Neural crest cell (in vitro differentiated cells): ENCODE measurements at places on chromosomes 16 and 17. TPM values are rescaled to one million over a fixed set of nuclear protein-coding genes. Genes with fewer than 3 reads are reported as not detected.

ZG16B gene
- total RNA-seq: not detected in 2 replicates

IKZF3 gene
- not detected in 2 replicates for total RNA-seq

C16orf92 gene
- not detected in 2 replicates for total RNA-seq

MAF gene
- total RNA-seq: 4.1 TPM in 2 replicates

TLCD2 gene
- 1.1 TPM in 2 replicates for total RNA-seq

TRPV3 gene
- total RNA-seq: 2.1 and 2.3 TPM in 2 replicates

KRT39 gene
- not detected in 2 replicates for total RNA-seq

SMIM36 gene
- total RNA-seq: not detected in 2 replicates

KRTAP4-4 gene
- not detected in 2 replicates for total RNA-seq

SLC2A4 gene
- 5.8 and 6.1 TPM in 2 replicates for total RNA-seq

CHST4 gene
- not detected in 2 replicates for total RNA-seq

CLEC18A gene
- 3.1 and 3.8 TPM in 2 replicates for total RNA-seq

TBC1D3K gene
- not detected in 2 replicates for total RNA-seq

METTL16 gene
- total RNA-seq: 44.9 and 49.9 TPM in 2 replicates

CDH16 gene
- not detected in 2 replicates for total RNA-seq

DNA sequence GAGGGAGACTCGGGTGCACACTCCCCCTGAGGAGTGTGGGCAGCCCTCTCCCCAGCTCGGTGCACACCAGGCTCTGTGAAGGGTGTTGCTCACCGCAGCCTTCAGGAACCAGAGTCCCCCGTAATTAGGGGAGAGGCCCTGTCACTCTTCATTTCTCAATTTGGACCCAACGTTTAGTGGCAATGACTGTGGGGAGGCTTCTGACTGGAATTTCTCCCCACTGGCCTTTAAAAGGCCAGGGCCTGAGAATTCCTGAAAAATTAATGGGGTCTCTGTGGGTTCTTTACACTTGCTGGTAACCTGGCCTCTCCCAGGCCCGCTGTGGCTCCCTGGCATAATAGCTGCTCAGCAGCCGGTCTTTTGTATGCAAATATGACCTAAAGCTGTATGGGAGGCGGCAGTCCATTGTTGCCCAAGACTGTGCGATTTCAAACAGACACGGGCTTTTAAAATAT, 209.7 kb downstream of the MSI2 start:
- H3K4me1 ChIP-seq: peaks cover 84% of the 10 kb centered on the region
- peaks cover 11% of the 10 kb centered on the region for H3K36me3 ChIP-seq
- peak overlapping the region; percentile 69 for H3K4me3 ChIP-seq
- no peaks in the 10 kb centered on the region for H3K27me3 ChIP-seq
- DNase-seq: no peak

GRCh38 chr16:27795992-27796614, 246.2 kb downstream of the KATNIP start:
- no peak overlapping the region for H3K4me3 ChIP-seq
- peak; percentile 72 for DNase-seq
- no peak overlapping the region for H3K27ac ChIP-seq
- H3K4me1 ChIP-seq: no peaks in the 10 kb centered on the region
- no peaks in the 10 kb centered on the region for H3K36me3 ChIP-seq

DNA sequence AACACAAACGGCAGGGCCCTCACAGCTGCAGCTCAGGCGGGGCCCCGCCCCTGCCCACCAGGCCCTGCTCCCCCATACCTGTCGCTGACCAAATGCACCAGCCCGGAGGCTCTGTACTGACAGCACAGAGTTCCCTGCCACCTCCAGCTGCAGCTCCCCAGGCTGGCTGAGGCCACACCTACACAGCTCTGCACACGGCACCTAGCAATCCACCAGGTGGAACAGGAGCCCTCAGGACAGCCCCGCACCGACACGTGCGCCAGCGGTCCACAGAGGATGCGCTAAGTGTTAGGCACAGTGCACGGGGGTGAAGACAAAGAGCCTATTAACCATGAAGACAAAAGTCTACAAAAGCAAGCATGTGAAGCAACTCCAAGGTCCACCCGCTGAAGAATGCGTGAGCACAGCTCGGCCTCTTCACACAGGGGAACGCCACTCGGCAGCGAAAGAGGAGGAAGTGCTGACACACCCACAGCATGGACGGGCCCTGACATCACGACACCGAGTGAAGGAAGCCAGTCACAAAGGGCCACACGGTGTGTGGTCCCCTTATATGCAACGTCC, 5.4 kb downstream of the ZCCHC14 start:
- peaks cover 52% of the 10 kb centered on the region for H3K4me1 ChIP-seq
- H3K36me3 ChIP-seq: peaks cover 2% of the 10 kb centered on the region
- DNase-seq: no peak
- no peak overlapping the region for H3K27ac ChIP-seq
- no peaks in the 10 kb centered on the region for H3K27me3 ChIP-seq

- no peaks in the 10 kb centered on the region for H3K36me3 ChIP-seq
- no peak overlapping the region for H3K27ac ChIP-seq
- no peaks in the 10 kb centered on the region for H3K27me3 ChIP-seq
- DNase-seq: no peak
- H3K4me1 ChIP-seq: peaks cover 5% of the 10 kb centered on the region
- no peak overlapping the region for H3K4me3 ChIP-seq
Observed at GRCh38 chr17:40958086-40958953, 8.4 kb downstream of the KRT39 start.

DNA sequence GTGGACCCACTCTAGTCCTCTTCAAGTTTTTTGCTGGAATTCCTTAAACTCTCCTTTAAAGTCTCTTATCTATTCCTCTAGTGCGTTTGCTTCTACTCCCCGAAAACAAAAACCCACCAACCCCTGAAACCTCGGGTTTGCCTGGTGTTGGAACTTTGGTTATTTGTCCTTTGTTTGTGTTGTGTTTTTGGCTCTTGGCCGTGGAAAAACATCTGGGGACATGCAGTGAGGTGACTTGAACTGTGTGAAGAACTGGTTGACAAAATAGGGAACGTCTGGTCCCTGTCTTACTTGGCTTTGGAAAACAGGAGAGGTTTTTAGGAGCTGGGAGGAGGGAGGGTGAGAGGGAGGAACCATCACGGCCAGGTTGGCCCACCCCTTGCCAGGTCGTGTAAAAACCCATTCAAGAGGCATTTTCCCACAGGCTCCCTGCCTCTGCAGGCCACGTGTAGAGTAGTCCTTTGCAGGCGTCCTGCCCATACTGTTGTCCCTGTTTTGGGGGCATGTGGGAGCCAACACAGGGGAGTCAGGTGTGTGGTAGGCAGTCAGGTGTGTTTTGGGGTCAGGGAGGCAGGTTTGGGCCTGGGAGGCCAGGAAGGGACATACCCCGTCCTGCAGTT, 169.3 kb downstream of the RAB11FIP4 start:
- peaks cover 4% of the 10 kb centered on the region for H3K4me1 ChIP-seq
- no peak for DNase-seq
- peaks cover 57% of the 10 kb centered on the region for H3K27me3 ChIP-seq
- H3K36me3 ChIP-seq: no peaks in the 10 kb centered on the region
- peak overlapping the region; percentile 82 for H3K4me3 ChIP-seq
- H3K27ac ChIP-seq: no peak overlapping the region

DNA sequence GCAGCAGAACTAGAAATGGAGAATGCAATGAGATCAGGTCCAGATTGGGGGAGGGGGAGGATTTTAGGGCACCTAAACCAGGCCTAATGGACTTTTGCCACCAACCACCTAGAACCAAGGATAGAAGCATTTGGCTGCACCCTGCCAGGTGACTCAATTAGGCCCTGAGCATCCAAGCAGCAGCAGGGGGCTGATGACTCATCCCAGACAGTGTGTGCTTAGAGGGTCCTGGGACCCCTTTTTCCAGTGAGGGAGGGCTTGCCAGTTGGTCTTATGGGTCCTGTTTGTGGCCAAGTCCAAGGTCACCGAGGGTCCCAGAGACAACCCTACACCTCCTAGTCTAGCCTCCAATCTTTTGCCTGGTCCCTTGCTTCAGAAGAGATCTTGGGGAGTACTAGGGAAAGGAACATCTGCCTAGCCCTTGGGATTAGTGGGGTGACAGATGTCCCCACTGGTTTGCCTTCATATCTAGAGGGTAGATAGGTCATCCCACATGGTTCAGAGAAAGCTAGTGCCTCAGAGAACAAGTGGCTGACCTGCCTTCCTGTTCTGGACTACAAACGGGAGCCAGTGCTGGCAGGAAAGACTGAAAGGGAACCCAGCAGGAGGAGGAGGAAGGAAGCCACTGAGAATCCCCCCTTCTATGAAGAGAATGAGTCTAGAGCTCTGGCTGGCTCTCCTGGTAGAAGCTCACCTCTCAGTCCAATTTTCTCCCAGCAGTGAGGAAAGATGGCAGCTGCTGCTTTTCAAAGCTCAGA, 1.6 kb upstream of the TBKBP1 start:
- no peak for DNase-seq
- peaks cover 32% of the 10 kb centered on the region for H3K4me1 ChIP-seq
- H3K4me3 ChIP-seq: peak overlapping the region; percentile 91
- no peaks in the 10 kb centered on the region for H3K36me3 ChIP-seq
- H3K27ac ChIP-seq: no peak overlapping the region
- no peaks in the 10 kb centered on the region for H3K27me3 ChIP-seq

GRCh38 chr17:43779145-43780125, 658 bp upstream of the DUSP3 start:
- H3K4me1 ChIP-seq: peaks cover 15% of the 10 kb centered on the region
- peaks cover 24% of the 10 kb centered on the region for H3K27me3 ChIP-seq
- H3K27ac ChIP-seq: peak overlapping the region; percentile 22
- H3K4me3 ChIP-seq: peak overlapping the region; percentile 87

DNA sequence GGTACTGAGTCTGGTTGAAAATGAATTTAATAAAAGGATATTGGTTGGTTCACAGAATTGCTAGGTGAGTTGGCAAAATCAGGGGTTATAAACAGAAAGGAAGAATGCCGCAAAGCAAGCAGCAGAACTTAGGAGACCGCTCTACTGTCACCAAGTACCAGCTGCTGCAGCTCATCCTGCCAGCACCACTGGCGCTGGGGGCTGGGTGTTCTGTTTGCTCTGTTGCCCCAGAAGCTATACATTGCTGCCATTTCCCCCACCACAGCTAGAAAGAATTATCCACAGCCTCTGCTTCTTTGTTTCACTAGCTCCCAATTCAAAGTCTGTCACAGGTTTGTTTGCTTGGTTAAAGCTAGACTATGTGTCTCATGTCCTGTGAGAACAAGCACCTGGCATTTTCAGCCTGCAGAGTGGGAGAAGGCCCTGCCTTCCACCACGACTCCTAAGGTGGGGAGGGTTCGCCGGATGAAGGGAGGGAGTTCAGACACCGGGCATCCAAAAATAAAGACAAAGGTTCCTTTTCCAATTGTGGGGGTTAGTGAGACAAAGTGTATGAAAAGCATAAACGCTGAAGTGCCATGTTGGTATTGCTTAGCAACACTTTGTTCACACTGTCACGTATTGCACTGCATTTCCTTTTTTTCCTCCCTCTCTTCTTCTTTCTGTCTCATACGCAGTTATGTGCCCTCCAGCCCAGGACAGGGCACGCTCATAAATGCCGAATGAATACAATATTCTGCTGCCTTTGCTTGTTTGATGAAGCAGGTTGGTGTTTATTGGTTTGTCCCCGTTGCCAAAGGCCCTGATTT, 9.6 kb upstream of the CPD start:
- H3K27me3 ChIP-seq: peaks cover 4% of the 10 kb centered on the region
- peak overlapping the region; percentile 46 for H3K27ac ChIP-seq
- H3K4me3 ChIP-seq: no peak overlapping the region

- no peaks in the 10 kb centered on the region for H3K36me3 ChIP-seq
- H3K27ac ChIP-seq: no peak overlapping the region
- peaks cover 26% of the 10 kb centered on the region for H3K27me3 ChIP-seq
- no peak for DNase-seq
- no peak overlapping the region for H3K4me3 ChIP-seq
- no peaks in the 10 kb centered on the region for H3K4me1 ChIP-seq
Observed at GRCh38 chr17:74485841-74486240, 19.4 kb downstream of the CD300A start.

GRCh38 chr16:35637683-35638082, 2178.3 kb downstream of the TP53TG3F start:
- no peak overlapping the region for H3K27ac ChIP-seq
- no peak for DNase-seq
- no peaks in the 10 kb centered on the region for H3K36me3 ChIP-seq
- no peaks in the 10 kb centered on the region for H3K4me1 ChIP-seq

DNA sequence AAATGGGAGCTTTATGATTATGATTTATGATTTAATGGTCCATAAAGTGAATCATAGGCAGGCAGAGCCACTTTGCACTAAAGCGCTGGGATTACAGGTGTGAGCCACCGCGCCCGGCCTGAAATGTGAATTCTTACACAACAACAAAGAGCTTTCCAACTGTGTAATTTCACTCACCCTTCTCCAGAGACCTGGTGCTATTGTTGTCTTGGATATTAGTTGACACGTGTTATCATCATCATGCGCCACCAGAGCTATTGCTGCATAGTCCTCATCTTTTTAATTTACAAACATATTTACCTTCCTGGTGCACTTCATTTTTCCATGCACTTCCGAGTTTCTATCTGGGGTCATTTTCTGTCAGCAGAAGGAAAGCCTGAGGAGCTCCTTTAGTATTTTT, 4.8 kb upstream of the UTS2R start:
- no peak overlapping the region for H3K4me3 ChIP-seq
- H3K27ac ChIP-seq: no peak overlapping the region
- H3K27me3 ChIP-seq: peaks cover 27% of the 10 kb centered on the region
- H3K4me1 ChIP-seq: peaks cover 11% of the 10 kb centered on the region

DNA sequence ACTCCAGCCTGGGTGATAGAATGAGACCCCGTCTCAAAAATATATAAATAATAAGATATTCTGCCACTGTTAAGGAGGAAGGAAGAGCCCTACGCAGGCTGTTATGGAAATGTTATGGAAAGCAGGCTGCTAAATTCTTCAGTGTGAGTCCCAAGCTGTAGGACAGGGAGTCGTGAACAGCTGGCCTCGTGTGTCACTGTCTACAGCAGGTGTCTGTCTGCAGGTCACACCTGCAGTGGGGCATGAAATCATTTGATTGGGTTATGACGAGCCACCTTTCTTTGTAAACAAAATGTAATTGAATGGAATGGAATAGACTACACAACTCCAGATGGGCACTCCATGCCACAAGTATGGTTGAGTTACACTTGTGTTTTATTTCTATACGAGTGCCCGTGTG, 15.6 kb upstream of the LITAF start:
- no peak for DNase-seq
- no peak overlapping the region for H3K27ac ChIP-seq

DNA sequence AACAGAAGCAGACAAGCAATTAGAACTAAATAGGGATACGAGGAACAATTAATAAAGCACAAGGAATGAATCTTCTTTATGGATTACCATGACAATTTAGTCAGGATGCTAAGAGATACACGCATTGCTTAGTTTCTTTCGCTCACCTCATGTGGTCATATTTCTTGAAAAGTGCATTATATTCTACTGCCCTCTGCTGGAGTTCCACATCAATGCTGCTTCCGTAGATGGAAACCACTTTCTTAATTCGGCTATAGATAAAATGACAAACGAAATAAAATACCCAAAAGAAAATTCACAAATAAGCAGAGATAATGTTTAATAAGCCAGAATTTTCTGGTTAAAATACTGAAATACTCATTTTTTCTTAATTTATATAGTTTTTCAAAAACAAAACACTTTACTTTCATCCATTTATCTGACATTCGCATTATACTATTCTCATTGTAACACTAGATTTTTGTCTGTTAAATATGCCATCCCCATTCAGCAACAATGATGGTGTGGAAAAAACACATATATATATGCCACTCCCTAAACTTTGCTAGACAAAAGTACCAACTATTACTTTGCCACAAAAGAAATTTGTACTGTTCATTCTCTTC, 22.0 kb upstream of the PHLPP2 start:
- H3K27me3 ChIP-seq: no peaks in the 10 kb centered on the region
- no peak for DNase-seq
- H3K27ac ChIP-seq: no peak overlapping the region
- no peaks in the 10 kb centered on the region for H3K4me1 ChIP-seq
- H3K36me3 ChIP-seq: peaks cover 6% of the 10 kb centered on the region

- no peak for DNase-seq
- H3K36me3 ChIP-seq: no peaks in the 10 kb centered on the region
- peaks cover 4% of the 10 kb centered on the region for H3K27me3 ChIP-seq
- H3K4me3 ChIP-seq: peak overlapping the region; percentile 84
Observed at GRCh38 chr16:369275-369865, 968 bp downstream of the MRPL28 start.
